Fibroblast of villous mesenchyme (primary cell): ENCODE measurements at places on chromosomes 5 and 9.

DNA sequence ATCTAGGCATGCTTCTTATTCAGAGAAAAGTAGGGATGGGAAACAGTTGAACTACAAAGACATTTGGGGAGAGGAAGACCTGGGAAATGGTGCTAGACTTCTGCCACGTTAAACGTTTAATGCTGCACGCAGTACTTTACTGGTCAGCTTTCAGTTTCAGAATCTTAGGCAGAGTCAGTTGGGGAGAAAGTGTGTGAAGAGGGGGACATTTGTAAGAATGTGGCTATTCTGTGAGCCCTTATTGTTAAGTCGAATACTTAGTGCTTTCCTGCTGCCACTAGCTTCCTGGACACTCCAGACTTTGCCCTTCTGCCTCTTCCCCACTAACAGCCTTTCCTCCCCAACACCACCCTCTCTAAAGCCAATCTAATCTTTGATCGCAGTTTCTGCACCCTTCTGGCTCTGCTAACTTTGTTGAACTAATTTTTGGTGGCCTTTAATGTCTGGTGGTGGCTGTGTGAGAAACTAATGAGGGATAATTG, 6.1 kb downstream of the CYSTM1 start:
- DNase-seq, result no peak

DNA sequence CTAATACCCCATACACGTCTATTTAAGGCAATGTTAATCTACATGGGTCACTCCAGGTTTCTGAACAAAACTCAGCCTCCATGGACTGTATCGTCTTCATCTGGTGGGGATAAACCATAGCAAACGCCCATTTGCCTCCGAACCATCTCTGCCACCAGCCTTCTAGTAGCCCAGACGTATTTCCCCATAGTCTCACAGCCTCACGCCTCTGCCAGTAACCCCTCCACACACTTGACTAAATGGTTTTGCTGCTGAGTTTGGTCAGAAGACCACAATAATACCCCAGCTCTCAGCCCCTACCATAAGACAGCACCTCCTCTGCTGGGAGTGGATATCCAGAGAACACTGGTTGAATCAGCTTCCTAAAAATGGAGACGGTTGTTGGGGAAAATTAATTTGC, 8.7 kb downstream of the ERAP2 start:
- no peak for DNase-seq

- DNase-seq, result no peak
Observed at GRCh38 chr5:16617274-16617968, 624 bp upstream of the RETREG1 start.

DNA sequence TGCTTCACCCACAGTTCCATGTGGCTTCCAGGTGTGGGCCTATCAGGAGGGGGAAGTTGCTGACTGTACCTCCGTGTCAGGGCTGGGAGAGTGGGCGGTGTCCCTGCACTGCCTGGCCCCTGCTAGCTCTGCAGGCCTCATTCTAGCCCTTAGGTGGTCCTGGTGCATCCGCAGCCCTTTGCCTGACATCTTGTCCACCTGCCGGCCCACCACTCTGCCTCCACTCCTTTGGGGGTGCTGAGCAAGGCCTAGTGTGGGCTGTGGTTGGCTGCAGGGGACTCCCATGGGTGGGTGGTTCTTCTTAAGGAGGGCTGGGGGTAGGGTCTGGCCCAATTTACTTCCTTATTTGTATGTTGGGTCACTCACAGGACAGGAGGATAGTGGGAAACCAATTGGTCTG, 66.9 kb downstream of the HSPA4 start:
- DNase-seq, result no peak

DNA sequence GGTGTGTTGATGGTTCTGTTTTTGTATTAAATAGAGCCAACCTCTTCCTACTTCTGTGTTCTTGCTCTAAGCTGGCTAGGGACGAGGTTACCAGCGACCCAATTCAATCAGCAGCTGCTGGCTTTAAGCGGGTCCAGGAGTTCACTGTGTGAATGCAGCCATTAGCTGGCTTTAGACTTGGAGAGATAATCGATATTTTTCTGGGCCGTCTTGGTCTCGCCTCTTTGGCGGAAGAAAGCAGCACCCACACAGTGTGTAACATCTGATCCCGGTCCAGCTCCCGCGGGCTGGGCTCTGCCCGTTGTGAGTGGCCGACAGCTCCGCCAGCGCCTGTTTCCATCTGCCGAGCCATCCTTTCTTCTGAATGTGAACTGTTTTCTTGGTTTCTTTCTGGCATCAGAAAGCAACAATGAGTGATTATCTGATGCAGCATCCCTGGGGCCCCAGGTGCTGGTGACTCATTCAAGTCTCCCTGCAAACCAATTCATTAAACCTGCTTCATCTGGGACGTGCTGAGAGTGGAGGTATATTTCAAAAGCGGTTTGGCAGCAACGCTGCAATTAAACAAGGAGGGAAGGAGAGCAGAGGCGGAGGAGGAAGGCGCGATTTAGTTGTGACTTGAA, 90.8 kb upstream of the IRX4 start:
- DNase-seq, result no peak

DNA sequence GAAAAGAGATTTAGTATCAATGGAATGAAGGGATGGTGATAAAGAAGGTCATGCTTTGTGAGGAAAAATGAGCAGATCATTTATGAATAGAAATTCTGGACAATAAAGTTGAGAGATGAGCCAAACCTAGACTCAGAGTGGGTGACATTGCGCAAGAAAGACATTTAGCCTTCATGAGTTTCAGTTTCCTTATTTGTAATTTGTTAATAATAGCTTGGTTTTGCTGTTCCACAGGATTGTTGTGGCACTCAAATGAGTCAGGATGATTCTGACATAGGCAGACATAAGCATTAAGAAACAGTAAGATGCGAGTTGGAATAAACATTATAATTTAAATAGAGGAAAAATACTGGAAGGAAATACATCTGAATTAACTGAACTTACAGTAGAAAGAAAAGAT, 34.8 kb downstream of the ITGA2 start:
- DNase-seq, result peak; percentile 93

GRCh38 chr5:135934939-135935338, 19.8 kb downstream of the LECT2 start:
- DNase-seq, result peak; percentile 36

DNA sequence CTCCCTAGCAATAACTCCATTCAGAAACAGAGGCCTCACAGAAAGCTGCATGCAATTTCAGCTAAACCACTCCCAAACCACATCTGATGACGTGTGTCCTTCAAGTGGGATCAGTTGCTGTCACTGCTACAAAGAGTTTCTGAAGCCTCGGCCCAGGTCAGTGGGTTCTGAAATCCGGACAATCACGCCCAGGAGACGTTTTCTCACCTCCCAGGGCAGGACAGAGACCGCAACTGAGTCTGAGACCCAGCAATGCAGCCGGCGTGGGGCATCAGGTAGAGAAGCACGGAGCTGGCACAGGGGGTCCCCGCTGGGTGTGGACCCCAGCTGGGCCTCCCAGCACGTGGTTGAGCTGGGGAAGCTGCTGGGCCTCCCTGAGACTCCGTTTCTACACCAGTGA, 2.6 kb upstream of the UBE2QL1 start:
- DNase-seq, result no peak

DNA sequence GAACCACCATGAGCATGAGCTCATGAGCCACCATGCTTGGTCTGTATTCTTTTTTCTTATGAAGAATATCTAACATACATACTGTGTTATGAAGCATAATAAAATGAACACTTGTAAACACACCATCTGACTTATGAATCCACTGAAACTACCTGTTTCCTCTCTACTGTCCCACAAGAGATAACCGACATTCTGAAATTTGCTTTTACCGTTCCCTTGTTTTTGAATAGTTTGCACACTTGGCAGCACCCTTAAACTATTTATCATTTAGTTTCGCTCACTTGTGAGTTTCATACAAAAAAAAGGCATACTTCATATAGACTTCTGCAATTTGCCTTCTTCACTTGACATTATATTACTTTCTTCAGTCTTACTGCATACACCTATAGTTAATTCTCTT, 8.9 kb downstream of the LARS1 start:
- DNase-seq, result no peak
